Common myeloid progenitor, CD34-positive (primary cell): ENCODE measurements at places on chromosomes 13 and 19.
A peak's percentile ranks its signal among the peaks of the same experiment; 100 is the strongest.

GRCh38 chr13:33931397-33932311 lies 113.7 kb downstream of the RFC3 start:
- DNase-seq = peak; percentile 66

DNA sequence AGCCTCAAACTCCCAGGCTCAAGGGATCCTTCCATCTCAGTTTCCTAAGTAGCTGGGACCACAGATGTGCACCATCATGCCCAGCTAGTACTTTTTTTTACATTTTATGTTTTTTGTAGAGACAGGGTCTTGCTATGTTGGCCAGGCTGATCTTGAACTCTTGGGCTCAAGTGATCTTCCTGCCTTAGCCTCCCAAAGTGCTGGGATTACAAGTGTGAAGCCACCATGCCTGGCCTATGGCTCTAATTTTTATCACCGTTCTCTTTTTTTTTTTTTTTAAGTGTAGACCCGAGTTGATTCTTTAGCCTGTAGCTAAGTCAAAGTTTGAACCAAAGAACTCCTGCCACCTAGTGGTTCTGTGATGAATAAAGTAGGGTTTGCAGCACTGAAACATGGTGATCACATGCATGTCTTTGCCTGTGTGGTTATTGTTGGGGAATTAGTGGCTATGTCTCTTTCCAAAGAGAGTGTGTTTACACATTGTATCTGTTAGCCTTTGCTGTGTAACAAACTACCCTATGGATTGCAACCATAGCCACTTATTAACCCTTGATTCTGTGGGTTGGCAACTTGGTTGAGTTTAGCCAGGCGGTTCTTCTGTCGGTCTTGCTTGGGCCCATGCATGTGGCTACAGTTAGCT lies 11.6 kb downstream of the NFILZ start:
- peak; percentile 85 for DNase-seq

- DNase-seq = no peak
Measured at GRCh38 chr13:97120976-97121375, 101.2 kb upstream of the MBNL2 start.

DNA sequence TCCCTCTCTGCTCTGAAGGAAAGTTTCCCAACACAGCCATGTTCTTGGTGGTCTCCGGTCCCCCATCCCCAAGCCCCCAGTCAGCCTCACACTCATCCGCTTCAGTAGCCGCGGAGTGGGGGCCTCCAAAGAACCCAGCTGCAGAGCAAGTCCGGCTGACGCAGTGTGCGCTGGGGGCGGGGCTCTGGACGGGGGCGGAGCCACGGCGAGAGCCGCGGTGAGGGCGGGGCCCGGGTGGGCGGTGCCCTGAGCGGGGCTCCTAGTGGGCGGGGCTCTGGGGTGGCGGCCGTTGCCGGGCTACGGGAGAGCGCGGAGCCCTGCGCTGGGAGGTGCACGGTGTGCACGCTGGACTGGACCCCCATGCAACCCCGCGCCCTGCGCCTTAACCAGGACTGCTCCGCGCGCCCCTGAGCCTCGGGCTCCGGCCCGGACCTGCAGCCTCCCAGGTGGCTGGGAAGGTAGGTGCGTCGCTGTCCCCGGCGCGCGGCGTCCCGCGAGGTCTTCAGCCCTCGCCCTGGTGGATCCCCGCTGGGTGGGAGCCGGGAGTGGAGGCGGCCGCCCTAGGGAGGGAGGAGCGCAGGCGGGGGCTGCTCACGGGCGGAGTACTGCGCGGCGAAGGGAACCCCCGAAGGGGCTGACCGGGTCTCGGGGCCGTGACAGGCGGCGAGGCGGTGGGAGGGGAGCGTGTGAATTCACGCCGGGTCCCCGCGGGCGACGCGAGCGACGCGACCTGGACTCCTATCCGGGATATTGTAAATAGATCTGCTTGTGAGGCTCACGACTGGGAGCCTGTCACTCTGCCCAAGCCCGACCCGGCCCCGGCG lies 9.1 kb downstream of the TNFRSF19 start:
- peak; percentile 88 for DNase-seq

DNA sequence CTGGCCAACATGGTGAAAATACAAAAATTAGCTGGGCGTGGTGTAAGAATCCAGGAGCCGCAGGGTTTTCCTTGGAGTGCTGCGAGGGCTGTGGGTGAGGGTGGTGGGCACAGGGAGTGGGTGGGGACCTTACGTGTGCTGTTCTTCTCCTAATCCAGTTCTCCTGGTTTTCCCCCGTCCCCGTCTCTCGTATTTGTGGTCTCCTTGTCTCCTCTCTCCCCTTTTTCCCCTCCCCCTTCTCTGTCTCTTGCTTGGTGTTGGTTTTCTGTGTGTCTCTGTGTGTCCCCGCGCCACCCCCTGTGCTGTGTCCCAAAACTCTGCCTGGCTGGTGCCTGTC lies 1.7 kb downstream of the SELENOW start:
- no peak for DNase-seq

DNA sequence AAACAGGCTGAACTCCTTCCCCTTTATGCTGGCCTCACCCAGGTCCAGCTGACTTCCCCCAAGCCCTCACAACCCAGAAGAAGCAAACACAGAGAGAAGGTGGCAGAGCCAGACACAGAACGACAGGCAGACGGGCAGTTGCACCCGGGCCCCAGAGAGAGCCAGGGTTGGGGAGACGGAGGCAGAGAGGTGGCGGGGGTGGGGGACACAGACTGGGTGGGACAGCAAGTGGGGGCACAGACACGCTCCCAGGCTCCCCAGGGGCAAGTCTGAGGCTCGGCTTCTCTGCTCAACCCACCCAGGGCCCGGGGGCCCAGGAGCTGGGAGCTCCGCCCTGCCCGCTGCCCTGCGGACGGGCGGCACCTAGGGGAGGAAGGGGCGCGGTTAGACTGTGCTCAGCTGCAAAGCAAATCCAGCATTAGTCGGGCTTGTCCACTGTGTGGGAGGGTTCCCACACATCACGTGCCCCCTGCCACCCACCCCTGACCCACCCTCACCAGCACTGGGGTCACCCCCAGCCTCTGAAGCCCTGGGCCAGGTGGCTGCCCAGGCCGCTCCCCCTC lies 31.3 kb upstream of the ASF1B start:
- peak; percentile 69 for DNase-seq

DNA sequence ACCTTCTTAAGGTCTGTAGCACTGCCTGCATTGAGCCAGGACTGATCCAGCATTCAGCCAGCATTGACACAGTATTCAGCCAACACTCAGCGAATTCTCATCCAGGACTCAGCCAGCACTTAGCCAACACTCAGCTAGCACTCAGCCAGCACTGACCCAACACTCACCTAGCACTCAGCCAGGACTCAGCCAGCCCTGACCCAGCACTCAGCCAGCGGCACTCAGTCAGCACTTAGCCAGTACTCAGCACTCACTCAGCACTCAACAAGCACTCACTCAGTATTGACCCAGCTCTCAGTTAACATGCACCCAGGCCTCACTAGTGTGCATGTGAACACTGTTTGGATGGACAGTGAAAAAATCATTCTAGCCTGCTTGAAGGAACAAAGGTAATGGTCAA lies 55.0 kb downstream of the TSHZ3 start:
- DNase-seq = no peak

- no peak for DNase-seq
Measured at GRCh38 chr19:3142292-3142670, 6.4 kb downstream of the GNA15 start.

- no peak for DNase-seq
Measured at GRCh38 chr13:51451134-51451466, 1.7 kb downstream of the INTS6 start.

GRCh38 chr13:112012016-112012704 lies 54.8 kb upstream of the SOX1 start:
- no peak for DNase-seq

DNA sequence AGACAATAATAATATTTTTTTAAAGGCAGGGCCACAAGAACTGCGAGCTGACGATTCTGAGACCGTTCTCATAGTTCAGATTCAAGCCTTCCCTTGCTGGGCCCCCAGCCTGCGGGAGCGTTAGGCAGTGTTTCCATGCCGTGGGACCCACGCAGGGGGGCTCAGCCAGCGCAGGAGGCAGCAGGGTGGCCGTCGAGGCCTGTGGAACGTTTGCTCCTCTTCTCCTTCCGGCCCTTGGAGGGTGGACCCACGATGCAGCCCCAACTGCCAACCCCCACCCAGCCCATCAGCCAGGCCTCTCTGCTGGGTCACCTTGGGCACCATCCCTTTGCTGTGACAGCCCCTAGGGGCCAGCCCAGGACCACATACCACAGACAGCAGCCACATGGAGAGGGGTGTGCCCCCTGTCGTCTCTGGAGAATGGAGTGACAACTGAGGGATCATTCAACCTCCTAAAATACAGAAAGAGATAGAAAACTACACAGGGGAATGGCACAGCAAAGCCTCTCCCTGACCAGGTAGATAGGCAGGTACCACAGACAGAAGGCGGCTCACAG lies 46.8 kb downstream of the PDCD5 start:
- DNase-seq = no peak

- no peak for DNase-seq
Measured at GRCh38 chr19:33022472-33023116, 42.1 kb downstream of the RHPN2 start.

DNA sequence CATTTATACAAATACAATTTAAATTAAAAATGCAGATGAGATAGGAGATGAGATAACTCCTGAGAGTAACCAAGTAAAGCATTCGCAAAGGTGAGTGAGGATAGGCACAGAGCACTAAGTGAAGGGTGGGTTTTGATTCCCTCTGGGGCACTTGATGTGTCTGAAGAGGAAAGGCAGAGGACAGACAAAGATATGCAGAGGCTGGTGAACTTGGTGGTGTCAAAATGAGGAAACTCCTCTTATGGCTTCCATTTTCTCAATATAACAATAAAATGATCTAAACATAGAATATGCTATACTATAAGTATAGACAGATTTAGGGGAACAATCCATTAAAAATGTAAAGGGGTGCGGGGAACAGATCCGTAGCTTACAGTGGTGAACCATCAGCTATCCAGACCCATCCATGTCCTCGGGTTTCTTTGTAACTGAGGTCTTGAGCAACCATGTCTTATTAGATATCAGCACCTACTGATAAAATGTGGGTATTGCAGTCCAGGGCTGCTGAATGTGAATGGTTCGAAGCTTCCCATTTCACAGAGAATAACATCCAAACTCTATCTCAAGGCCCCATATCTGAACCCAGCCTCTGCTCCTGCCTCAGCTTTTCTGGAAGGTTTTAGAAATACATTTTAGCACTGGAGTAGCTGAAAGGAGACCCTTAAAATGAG lies 73.9 kb upstream of the SLC10A2 start:
- DNase-seq = peak; percentile 56

DNA sequence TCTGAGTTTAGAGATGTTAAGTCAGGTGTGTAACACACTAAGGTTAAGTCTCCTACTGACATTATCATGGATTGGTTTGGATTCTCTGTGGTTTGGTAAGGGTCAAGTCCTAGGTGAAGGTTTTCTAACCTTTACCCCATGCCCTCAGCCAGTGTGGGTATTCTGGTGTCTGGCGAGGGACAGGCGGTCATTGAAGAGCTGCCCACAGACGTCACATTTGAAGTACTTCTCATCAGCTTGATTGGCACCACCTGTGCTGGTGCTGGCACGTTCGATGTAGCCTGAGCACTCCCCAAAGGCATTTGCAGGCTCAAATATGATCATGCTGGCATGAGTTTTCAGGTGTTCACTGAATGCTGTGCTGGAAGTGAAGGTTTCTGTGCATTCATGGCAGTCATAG lies 27.0 kb downstream of the PEG3 start:
- DNase-seq = no peak

DNA sequence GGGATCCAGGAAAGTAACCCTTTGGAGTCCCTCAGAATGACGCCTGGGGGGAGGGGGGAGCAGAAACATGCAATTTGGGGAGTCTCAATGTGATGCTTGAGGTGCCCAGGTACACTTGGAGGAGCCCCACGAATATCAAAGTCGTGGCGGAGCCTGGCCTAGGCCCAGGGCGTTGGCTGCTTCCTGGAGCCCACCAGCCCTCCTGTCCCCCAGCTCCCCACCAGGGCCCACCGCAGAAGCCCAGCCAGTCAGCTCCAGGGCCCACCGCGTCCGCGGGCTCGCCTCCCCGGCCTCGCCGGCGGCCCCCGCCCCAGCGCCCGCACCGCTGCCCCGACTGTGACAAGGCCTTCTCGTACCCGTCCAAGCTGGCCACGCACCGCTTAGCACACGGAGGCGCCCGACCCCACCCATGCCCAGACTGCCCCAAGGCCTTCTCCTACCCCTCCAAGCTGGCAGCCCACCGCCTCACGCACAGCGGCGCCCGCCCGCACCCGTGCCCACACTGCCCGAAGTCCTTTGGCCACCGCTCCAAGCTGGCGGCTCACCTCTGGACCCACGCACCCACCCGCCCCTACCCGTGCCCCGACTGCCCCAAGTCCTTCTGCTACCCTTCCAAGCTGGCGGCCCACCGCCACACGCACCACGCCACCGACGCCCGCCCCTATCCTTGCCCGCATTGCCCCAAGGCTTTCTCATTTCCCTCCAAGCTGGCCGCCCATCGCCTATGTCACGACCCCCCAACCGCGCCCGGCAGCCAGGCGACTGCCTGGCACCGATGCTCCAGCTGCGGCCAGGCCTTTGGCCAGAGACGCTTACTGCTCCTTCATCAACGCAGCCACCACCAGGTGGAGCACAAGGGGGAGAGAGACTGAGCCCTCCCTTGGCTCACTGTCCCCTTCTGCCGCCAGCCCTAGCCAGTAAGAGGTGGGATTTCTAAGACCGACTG lies 2.1 kb downstream of the ZNF575 start:
- DNase-seq = peak; percentile 74

DNA sequence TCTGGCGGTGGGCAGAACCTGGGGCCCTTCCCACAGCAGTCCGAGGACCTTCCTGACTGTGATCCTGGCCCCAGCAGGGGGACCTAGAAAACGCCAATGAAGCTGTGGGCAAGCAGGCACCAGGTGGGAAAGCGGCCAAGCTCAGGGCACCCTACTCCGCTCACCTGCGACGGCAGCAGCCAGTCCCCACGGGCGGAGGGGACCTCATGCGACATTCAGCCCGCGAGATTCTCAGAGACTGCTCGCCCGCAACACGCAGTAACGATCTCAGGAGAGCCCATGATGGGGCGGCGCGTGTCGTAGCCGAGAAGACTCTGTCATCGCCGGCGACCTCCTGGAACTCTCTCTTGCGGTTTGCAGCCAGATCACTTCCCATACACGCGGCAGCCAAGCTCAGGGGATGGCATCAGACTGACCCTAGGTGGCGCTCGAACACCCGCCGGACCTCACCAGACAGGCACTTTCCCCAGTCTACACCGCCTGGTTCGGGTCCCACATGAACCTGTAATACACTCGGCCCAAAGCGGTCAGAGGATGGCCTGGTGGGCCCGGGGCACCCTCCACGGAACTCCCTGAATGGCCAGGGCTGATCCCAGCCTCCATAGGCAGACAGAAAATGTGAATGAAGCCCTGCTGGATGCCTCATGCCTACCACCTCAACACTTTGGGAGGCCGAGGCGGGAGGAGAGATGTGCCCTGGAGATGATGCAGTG lies 26.5 kb downstream of the MAN2B1 start:
- peak; percentile 95 for DNase-seq

DNA sequence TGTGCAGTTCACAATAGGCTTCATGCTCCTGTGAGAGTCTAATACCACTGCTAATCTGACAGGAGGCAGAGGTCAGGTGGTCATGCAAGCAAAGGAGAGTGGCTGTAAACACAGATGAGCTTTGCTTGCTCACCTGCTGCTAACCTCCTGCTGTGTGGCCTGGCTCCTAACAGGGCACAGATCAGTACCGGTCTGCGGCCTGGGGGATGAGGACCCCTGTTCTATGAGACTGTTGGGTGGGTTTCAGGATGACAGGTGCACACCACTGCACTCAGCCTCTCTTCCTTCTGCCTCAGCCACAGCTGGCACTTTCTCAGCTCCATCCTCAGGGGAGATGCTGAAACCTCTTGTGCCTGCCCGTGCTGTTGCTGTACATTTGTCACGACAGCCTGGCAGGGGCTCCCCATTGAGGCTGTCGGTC lies 9.7 kb downstream of the CLEC4G start:
- DNase-seq = no peak

- DNase-seq = no peak
Measured at GRCh38 chr13:75417012-75417384, 65.0 kb downstream of the TBC1D4 start.
